ENCODE measurements at places on chromosomes 7 and 10.
A peak's percentile ranks its signal among the peaks of the same experiment; 100 is the strongest.

DNA sequence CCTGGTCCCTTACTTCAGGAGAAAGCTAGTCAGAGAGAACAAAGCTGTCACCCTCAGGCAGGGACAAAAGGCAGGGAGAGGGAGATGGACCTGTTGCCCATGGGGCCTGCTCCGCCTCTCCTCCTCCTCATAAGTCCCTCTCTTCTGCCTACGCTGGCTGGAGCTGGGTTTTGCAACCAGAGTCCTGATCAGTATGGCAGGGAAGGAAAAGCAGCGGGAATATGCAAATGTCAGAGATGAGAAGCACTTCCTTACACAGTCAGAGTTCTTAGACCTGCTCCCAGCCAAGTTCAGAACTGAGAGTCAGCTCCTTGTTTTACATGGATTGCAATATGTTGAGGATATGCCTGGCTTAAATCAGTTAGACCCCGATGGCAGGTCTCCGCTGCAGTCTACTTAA is 231.1 kb downstream of the ADAM12 start:
- no peak for DNase-seq

- DNase-seq, result no peak
Measured at GRCh38 chr10:31345886-31346285, 26.9 kb downstream of the ZEB1 start.

DNA sequence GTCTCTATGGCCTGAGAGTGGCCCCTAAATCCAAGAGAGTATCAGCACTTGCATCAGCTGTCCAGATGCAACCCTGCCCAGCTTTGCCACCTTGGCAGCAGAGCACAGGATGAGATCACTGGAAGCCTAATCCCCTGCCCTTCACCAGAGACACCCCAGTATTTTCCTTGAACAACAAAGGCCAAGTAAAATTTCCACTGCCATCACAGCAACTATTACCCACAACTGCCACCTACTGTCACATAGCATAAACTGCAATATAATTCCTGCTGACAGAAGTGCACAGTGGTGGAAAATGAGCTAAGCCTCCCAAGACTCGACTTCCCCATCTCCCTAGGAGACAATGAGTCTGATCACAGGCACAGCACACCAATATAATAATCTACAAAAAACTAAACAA is 462.8 kb upstream of the ZWINT start:
- no peak for DNase-seq

GRCh38 chr7:21603972-21604749 is 61.3 kb downstream of the DNAH11 start:
- DNase-seq, result no peak

DNA sequence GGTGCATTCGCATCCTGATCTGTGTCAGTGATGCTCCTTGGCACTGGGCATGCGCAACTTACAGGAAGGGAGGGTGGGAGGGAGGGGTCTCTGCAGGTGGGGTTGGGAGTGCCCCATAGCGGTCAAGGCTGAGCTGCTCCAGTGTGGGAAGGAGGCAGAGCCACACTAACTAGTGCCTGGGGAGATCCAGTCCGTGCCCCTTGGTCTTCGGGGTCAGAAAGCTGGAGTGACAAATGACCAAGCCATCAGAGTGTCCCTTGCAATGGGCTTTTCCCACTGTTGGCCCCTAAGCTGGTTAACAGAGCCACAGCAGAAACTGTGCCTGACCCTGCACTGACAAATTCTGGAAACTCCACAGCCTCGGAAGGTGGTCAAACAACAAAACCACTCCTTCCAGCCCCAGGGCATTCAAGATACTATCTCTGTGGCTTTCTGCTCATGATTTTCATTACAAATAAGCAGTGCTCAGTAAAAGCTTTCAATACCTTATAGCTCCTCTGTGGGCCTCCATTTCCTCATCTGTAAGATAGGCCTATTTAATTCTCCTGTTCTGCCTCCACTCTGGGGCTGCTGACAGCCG is 138.1 kb upstream of the UNC5B start:
- DNase-seq, result no peak

DNA sequence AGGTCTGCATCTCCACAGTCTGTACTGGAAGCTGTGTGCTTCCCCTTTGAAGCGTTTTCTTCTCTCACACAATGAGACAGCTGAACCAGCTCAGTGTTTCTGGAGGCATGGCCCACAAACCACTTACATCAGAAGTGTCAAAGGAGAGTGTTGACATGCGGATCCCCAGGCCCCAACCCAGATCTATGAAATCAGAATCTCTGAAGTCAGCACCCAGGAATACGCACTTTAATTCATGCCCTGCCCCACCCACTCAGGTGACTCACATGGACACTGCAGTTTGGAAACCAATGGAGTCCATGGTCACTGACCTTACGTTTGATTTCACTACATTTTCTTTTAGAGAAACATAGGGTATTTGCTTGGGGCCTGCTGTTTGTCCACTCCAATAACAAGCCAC is 19.0 kb downstream of the TLL2 start:
- DNase-seq, result no peak

- peak; percentile 9 for DNase-seq
Measured at GRCh38 chr10:74081192-74081803, 69.3 kb downstream of the AP3M1 start.

DNA sequence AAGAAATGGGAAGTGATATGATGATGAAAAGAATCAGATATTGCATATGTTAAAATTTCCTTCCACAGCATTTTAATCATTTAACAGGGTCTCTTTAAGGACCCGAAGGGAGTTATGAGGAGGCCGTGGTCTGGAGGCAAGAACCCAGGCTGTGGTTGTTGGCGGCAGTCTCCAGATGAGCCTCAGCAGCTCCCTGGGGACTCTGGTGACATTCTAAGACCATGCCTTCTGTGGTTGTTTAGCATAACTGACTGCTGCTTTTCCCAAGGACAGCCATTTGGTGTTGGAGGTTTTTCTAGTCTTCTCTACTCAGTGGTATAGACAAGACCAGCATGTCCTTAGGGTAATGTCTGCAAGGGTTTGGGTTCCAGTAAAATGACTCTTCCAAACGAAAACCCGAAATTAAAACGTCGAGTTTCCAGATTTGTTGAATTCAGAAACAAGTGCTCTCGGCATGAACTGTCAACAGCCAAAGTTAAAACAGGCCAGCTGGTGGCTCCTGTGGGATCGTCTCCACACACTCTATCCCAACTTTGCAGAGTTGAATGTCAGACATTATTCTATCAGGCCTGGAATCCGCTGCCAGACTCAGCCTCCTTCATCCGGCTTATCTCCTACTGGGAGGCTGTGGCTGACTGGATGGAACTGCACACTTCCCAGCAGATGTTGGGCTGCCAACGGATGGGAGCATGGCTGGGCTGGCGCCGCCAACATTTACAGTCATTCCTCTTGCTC is 183.1 kb downstream of the TAX1BP1 start:
- peak; percentile 81 for DNase-seq

DNA sequence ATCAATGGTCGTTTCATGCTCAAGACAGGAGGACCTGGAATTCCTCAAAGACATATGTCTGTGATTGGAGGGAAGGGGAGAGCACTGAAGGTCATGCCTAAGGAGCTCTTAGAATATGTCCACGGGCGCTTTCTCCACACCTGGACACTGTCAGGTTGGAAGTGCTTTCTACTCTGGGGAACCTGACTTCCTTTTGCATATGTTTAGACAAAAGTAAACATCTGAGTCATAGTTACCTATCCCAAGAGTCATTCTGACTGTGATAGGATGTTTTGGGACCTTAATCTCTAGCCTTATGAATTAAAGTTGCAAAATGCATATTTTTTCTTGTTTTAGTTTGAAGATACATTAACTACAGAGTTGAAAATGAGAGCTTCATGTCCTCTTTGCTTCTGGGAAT is 251.7 kb downstream of the KLF6 start:
- no peak for DNase-seq

- DNase-seq, result no peak
Measured at GRCh38 chr7:85023916-85024315, 162.9 kb downstream of the SEMA3D start.

- DNase-seq, result no peak
Measured at GRCh38 chr7:105794741-105795729, 81.4 kb downstream of the ATXN7L1 start.

GRCh38 chr7:99624484-99624883 is 7.7 kb downstream of the ZSCAN25 start:
- no peak for DNase-seq

DNA sequence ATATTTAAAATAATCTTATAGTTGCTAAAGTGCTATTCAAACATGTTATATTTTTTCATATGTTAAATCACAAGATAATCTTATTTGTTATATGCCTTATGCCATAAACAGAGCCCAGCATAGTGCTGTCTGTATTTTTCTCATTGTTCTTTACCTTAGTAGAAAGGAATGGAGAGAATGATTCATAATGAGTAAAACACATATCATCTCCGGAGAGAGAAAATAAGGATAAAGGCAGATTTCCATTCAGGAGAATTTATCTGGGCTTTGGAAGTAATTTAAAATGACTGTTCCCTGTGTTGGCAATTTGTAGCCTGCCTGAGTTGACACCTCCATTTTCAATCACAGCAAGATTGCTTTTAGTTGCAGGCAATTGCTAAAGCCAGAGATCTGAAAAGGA is 30.2 kb downstream of the CHN2 start:
- DNase-seq, result no peak

- DNase-seq, result no peak
Measured at GRCh38 chr7:84149573-84149972, 45.0 kb downstream of the SEMA3A start.

DNA sequence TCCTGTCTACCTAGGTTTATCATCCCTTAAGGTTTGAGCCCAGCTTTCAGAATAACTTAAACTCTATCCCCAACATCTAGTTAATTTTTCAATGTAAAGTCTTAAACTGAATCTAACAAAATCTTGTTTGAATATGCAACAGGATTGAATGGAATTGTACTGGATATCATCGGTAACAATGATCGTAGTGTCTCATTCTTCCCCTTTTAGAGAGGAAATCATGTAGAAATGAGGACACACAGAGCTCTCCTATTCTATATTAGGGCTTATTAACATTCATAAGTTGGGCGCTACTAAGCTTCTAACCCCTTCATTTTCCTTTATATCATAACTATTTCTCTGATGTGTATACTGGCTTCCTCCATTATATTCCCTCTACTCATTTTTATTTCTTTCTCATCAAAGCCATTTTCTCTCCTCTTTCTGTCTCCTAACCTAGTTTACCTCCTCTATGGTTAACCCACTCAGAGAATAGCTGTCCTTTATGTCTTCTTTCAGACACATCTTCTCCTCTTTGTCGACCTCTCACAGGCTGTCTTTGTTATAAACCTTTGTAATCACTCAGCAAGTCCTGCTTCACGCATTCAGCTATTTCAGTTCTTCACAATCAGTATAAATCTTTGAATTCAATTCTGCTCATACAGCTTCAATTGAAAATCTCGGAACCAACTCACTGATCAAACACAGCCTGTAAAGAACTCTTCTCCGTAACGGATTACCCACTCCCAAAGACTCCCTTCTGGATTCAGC is 1019.0 kb upstream of the C7orf33 start:
- DNase-seq, result no peak

DNA sequence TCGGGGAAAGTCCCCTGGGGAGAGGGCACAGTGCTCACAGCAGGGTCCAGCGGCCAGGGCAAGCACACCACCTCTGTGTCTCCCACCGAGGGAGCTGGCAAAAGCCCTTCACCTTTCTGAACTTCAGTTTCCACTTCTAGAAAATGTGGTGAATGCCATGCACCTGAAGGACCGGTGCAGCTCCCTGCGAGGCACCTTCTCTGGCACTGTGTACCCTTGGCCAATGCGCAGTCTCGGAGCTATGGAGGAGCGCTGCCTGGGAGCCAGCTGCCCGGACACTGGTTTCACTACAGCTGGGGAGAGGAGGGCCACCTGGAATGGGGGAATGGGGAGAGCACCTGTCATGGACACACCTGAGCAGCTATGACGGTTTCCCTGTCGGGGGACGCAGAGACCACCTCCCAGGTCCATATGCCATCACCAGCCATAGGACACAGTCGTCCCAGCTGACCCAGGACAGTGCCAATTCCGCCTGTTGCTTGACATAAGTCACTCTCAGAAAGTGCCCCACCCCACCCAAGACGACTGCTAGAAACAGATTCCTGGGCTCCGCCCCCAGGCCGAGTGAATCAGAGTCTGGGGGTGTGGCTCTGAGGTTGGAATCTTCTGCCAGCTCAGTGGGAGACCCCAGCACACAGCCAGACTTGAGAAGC is 16.8 kb downstream of the RASGEF1A start:
- DNase-seq, result no peak

GRCh38 chr10:4943821-4944220 is 19.4 kb upstream of the AKR1C1 start:
- DNase-seq, result no peak

DNA sequence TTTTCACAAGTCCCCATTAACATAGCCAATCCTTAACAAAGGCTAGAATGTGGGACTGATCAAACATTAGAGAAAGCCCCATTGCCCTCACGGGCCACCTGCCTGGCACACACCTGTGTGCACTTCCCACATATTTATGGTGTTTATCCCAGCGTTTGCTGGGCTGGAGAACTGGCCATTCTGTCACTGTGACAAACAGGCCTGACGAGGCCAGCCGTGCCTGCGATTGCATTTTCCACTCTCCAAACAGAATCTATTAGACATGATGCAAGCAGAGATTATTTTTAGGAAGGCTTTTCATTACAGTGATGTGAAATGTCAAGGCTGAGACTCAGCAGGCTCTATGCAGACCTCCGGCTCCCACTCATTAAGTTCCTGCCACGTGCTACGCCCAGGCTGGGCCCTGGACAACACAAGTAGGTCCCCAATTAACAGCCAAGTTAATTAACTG is 20.4 kb downstream of the PTPRN2 start:
- DNase-seq, result no peak

GRCh38 chr7:36474283-36475010 is 84.8 kb downstream of the ANLN start:
- DNase-seq, result no peak

DNA sequence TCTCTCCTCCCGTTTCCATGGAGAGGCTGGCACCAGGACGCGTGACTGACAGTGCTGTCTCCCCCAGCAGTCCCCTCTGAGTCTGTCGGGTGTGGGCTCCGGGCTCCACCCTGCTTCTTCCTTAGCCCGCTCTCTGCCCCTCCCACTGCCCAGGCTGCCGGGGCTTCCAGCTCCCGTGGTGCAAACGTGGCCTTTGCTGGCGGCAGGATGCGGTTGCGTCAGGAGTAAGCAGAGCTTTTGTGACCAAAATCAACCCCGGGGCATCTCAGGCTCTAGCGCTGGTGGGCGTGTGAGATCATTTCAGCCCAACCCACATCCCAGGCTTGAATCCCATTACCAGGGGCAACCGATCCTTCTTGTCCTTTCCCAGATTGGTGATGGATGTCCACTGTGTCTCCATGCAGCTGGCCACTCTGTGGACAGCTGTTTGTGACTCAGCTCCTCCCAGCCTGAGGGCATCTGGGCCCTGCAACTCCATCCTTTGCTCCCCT is 28.2 kb downstream of the PTPRE start:
- DNase-seq, result no peak
